K562 (cell line): ENCODE measurements at places on chromosomes 3 and 15.
A peak's percentile ranks its signal among the peaks of the same experiment; 100 is the strongest.

DNA sequence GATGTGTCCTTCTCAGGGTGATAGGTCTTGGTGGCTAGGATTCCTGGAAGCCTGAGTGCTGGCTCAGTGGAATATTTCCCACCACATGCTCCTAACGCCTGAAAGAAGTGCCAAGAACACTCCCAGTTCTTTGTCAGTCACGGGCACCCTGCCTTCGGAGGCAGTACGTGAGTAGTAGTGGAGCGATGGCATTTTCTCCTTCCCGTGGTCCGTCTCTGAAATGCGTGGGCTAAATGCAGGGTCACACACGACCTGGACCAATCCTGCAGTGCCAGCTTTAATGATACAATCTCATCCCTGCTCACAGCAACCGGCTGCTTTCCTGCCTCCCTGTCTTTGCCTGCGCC, 14.5 kb downstream of the H1-8 start:
- DNase-seq = no peak

DNA sequence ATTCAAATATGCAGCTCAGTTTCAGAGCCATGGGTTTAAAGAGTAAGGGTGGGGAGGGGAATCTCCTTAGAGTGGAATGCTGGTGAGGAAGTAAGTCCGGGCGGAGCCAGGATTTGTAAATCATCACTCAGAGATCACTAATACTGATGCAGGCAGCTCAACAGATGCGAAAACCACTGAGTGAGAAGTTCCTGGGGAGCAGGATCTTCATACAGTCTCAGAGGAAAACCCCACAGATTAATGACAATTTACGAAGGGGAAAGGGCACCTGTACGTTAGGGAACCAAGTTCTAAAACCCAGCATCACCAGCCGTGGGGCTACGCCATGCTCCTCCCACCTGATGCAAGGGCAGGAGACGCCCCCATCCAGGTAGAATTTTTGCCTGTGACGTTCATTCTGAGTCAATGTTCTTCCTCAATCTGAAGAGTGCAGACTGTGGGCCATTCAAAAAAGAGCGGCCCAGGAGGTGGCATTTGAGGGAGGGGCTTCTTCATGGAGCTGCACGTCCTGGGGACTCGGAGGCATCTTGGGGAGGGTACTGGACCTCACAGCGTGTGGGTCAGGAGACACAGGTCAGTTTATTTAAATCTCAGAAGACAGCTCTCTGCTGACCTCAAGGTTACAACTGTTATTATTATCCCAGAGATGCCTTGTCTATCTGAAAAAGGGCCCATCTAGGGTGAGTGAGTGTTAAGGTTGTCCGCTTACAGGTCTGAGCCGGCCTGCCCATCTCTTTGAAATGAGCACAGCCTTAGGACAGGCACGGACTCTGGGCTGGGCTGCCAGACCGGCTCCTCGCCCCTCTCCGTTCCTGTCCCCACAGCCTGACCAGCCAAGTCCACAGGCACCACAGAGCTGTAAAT, 228.0 kb downstream of the XXYLT1 start:
- no peak for DNase-seq

DNA sequence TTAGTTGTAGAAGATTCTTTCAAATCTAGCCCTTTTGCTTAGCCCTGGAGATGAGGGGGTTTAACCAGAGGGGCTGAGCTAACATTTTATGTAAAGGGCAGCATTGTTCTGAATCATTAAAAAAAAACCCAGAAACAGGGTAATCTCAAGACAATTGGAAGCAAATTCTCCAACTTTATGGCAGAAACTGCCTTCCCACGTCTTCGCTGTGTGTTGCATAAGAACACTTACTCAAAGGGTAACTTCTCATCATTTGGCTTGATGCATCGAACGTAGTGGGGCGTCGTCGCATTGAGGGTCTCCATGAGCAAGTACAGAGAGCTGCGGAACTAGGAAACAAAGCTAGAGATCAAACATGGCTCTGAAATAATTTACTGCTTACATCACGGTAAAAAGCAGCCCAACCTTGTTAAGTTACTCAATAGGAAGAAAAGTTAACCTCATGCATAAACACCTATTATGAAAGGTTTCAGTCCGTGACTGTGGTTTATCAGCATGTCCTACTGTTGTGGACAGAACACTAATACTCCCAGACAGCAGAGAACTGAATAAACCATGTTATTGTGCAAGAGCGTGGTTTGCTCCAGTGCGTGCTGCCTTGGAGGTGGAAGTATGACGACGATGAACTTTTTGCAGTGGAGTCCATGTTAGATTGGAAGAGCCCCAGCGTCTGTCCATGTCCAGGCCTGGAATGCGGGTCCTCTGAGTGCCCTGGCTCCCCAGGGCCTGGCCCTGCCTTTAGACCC, 48.7 kb downstream of the MYO5C start:
- DNase-seq = no peak

DNA sequence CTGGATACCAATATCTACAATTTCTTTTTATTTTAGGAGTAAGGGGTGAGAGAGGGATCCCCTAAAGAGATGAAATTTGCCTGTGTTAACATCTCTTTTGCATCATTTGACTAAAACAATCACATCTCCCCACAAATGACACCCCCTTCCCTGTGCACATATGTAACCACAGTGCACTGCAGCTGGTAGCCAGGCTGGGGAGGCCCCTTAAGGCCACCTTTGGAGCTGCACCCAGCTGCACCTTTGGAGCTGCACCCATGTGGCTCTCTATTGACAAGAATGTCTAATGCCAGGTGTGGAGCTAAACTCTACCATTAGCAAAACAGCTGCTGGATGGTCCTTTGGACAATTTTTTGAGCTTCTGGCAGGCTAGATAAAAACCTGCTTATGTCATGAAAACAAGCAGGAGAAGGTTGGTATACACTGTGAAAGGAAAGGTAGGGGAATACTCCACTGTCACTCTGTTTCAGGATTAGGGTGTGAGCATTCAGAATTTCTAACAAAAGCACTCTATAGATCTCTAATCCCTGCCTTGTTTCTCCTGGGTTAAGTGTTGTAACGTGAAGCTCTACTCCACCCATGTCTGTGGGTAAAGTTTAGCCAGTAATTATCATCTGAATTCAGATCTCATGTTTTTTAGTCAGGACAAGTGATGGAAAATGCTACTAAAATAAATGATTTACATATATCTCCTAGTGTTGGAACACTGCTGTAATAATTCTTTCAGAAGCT, 52.1 kb downstream of the TFG start:
- peak; percentile 30 for DNase-seq

DNA sequence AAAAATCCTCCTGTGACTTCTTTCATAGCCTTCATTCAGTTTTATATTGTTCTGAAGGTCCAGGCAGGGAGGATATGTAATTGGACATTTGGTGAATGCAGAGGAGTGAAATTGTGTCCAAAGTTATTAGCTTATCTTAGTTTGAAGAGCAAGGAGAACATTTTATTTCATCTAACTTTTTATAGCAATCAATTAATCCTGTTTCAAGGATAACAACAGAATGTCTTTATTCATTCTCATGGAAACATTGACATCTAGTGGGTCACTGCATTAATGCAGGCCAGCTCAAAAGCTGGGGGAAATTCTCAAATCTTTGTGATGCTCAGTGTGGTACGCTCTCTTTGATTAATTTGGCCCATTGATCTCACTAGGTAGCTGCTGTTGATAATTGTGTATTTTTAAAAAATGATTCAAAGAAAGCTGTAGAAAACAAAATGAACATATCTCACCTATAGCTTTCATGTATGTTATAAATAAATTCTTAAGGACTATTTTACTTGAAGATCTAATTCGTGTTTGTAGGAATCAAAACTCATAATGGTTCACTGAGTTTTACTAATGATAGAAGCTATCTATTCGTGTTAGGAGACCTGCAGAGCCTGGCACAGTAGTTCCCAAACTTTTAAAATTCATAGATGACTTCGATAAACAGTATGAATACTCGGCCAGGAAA, 150.8 kb upstream of the KCNMB2 start:
- peak; percentile 16 for DNase-seq

DNA sequence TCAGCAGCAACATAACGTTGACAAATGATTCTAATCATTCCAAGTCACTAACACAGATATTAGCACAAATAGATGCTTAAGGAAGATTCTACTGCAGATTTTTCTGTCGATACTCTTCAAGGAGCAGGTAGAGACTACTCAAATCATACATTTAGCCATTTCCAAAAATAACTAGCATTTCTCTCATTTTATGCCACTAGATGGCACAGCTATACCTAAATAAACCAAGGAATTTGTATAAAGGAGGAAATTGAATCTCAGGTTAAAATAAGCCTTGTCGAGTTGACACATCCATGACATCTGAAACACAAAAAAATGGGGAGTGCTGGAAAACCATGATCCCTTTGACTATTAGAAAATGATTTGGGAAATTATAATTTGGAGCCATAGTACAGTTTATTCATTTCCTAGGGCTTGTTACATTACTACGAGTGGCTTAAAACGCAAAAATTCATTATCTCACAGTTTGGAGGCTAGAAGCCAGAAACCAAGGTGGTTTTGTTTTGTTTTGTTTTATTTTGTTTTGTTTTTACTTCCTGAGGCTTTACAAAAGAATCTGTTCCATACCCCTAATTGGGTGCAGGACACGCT, 59.5 kb upstream of the STRIT1 start:
- DNase-seq = peak; percentile 42

DNA sequence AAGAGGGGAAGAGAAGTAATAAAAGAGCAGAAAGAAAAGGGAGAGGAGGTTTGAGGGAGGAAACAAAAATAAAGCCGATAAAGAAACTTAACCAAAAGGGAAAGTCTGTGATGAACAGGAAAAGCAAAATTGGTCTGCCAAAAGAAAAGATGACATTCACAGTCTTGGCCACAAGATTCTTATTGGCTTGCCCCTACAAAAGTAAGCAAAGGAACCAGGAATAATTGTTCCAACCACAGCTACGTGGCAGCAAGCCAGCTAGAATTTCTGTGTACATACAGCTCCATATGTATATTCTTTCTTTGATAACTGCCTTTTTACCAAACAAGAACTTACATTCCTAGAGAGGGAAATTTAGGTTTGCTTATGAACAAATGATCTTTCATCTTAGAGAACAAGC, 79.6 kb downstream of the MLH1 start:
- no peak for DNase-seq

GRCh38 chr15:72166716-72167417, 30.7 kb downstream of the GRAMD2A start:
- DNase-seq = no peak

GRCh38 chr3:123075359-123075758, 8.5 kb downstream of the PDIA5 start:
- no peak for DNase-seq

DNA sequence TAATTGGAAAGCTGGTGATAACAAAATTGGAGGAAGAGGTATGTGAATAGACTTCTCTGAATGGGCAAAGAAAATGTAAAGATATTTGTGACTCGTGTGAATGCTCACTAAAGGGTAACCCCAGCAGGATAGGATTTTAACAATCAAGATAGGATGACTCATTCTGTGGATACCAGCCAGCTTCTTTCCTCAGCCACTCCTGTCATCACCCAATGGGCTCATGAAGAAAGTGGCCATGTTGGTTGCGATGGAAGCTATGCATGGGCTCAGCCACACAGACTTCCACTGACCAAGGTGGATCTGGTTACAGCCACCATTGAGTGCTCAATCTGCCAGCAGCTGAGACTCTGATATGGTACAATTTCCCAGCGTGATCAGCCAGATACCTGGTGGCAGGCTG, 40.9 kb downstream of the STRIT1 start:
- DNase-seq = no peak

DNA sequence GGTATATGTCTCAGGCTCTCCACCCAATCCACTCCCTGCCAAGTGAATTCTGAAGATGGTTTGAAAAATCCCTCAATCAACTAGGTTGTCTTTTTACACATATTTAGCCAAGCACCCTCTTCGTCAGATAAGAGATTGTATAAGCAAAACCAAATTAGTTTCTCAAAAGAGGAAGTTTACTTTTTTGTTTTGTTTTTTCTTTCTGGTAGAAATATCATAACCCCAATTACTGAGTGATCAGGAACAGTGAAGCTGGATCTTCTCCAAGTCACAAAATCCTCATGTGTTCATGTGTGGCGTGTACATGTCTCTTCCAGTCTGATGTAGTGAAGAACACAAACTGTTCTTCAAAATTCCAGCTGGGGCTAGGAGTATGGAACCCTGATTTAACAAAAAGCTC, 180.6 kb downstream of the FOXP1 start:
- DNase-seq = no peak

GRCh38 chr15:79160211-79160610, 69.6 kb upstream of the RASGRF1 start:
- no peak for DNase-seq

- DNase-seq = no peak
Measured at GRCh38 chr15:89329329-89330084, 5.1 kb downstream of the POLG start.

- no peak for DNase-seq
Measured at GRCh38 chr15:60854858-60855564, 374.1 kb downstream of the RORA start.

GRCh38 chr3:152196782-152197181, 71.9 kb upstream of the MBNL1 start:
- DNase-seq = no peak

DNA sequence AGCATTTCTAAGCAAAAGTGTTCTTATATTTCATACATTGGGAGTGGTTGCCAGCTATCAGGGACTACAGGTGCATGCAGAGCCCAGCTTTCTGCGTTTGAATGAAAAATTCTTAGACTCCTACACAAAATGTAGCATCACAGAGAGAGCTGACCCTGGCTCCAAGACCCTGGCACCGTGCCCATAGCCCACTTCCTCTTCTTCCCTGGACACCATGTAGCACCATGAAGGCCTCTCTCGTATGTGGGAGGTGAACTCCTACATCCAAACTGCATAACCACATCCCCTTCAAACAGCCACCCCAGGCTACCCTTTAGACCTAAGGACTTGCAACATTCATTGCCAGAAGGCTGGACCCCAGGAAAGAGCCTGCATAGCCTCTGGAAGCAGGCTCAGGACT, 35.8 kb upstream of the ATOSA start:
- DNase-seq = no peak

DNA sequence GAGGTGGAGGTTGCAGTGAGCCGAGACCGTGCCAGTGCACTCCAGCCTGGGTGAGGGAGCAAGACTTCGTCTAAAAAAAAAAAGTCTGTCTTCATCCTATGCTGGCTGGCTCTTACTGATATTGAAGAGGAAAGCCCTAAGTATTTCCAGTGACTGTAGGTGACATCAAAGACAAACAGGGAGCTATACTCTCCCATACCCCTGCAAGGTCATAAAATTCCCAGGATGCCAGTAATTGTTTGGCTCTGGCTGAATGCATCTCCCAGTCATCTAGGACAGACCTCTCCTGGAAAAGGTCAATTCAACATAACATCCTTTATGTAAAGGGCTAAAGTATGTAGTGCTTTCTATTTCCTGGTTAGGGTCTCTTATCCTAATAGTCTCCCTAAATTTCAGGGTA, 8.0 kb downstream of the ZBBX start:
- no peak for DNase-seq

GRCh38 chr15:98951493-98952320, 55.9 kb downstream of the PGPEP1L start:
- DNase-seq = no peak

GRCh38 chr15:94561036-94561689, 329.8 kb downstream of the MCTP2 start:
- DNase-seq = no peak

- DNase-seq = no peak
Measured at GRCh38 chr3:169280010-169280585, 383.4 kb downstream of the MECOM start.

GRCh38 chr3:122395582-122395981, 11.6 kb downstream of the FAM162A start:
- DNase-seq = no peak

GRCh38 chr15:59268168-59268851, 61.7 kb downstream of the LDHAL6B start:
- DNase-seq = no peak
